Stimulated activated CD8-positive, alpha-beta memory T cell treated with anti-CD3 and anti-CD28 coated beads, Interleukin-7, amount 100 ng/mL, for 1 hour (primary cell): ENCODE measurements at places on chromosomes 5 and 9.

DNA sequence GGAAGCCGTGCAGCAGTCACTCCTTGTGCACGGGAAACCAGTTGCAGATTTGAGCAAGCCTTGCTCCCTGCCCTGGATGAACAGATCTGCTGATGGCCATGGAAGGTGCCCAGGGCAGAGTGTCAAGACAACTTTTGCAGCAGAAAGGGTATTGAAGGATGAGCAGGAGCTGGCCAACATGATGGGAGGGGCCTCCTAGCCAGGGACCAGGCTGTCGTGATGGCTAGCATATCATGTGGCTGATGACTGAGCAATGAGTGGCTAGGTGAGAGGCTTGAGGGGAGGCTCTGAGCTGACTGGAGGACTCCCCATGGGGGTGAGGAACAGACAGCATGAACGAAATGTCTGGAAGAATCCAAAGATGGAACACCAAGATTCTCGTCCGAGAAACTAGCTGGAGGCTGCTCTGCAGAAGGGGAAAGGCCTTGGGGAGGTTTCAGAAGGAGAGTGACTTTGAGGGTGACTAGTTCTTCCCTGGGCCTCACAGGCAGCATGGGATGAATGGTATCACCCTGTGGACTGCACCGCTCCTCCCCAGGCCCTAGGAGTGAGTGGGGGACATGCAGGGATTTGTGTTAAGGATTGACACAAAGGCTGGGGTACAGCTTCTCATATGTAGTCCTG, 18.5 kb downstream of the PPARGC1B start:
- DNase-seq = no peak

DNA sequence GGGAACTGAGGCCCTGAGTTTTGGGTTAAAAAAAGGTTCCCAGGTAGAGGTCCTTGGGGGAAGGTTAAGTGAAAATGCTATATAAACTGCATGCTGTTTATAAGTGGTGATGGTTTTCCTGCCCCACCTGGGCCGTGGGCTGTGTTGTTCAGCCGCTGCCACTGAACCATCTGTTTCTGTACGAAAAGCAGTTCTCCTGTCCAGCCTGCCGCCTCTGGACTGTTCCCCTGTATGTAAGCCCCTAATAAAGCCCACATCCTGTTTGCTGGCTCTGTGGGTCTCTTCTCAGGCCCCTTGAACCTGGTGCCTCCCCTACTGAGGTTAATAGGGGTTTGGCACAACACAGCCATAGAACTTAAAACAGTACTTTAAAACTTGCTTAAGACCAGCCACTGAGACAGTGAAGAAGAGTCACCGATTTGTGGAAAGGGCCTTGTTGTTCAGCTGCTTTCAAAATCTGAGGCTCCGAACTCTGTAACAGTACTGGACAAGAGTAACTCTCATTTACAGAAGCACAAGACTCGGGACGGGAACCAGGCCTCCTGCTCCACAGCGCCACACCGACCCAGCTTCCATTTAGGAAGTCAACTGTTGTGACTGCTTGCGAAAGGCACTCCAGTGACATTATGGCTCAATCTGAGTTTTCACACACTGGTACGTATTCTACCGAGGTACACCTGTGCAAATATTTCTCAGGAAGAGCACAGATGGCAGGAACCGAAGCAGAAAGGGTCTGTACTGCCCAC, 192.5 kb downstream of the CDK5RAP2 start:
- DNase-seq = no peak

DNA sequence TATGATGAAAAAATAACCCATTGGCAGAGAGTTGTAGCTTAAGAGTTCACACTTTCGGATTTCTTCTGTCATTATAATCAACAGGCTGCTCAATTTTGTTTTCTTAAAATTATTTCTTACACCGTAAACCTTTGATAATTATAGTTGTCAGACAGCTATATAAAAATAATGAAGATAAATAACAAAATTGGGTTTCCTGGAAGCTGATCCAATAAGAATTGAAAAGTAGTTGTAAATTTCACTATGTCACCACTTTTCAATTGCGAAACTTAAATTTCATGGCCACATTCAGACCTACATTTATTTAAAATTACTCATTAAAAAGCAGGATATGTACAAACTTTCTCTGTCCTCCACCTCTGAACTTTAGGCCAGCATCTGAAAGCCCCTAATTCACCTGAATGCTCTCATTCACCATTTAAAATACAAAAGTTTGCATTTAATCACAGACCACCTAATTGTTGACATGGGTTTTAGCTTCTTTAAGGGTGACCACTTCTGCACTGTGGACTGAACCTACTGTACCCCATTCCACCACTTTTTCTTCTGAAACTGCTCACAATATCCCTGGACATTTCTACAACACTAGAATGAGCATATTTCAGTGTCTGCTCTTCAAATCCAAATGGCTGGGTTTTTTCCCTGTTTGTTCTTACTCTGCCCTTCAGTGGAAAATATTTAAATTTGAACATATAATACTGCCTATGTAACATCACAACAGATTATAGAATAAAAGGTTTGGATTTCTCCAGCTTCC, 680 bp downstream of the SELENOP start:
- DNase-seq = no peak

GRCh38 chr9:33524306-33524947, 376 bp downstream of the ANKRD18B start:
- no peak for DNase-seq

GRCh38 chr5:91477408-91477807, 94.3 kb upstream of the ARRDC3 start:
- no peak for DNase-seq

DNA sequence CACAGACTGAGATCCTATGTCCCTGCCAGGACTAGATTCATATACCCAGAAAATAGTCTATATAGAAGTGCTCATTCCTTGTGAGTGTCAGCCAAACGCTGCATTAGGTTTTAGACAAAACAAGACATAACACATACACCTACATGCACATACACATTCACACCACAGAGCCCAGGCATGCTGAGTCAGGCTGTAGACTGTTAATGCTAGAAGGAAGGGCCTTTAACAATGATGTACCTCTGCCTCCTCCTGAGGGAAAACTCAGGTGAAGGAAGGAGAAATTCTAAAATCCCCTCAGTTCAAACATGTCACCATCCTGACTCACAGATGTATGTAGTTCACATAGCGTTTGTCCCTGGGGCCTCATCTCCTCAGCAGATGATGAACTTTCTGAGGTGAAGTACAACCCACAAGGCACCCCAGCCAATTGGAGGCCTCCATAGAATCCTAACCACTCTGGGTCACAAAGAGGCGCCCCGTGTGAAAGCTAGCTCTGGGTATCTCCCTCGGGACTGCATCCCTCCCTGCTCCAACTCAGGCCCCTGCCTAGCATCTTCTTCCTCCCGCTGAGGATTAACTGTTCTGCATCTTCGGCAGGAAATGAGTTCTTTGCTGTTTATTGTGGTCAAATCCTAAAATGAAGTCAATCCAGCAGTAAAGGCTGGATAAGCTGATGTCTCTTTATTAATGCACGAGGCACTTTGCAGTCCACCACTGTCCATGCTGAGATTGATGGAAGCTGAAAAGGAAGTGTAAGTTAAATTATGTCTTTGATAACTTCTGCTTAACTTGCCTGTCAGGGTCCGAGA, 40.8 kb upstream of the FSTL4 start:
- DNase-seq = no peak

DNA sequence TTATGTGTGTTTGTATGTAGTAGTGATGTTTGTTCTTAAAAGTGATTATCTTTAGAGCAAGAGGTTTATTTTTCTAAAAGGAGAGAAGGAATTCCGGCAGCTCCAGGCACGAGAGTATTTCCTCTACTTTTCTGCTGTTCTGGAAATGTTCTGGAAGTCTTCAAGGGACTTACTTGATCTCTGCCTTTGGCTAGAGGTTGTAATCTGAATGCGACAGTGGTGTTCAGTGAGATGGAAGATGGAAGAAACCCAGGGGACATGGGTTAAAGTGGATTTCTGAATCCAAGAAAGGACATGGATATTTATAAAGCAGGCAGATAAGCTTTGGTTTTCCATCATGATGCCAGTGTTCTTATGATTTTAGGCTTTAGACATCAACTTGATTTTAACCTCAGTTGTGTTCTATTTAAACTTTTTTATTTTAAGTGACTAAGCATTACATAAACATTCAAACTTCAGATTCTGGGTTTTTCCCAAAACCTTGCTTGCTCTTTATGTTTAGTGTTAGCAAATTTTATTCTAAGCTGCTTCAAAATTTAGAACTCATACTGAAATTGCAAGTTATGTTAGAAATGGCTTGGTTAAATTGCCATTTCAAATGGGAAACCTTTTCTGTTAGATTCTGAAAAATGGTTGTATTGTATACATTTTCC, 3.6 kb downstream of the GPR21 start:
- no peak for DNase-seq

DNA sequence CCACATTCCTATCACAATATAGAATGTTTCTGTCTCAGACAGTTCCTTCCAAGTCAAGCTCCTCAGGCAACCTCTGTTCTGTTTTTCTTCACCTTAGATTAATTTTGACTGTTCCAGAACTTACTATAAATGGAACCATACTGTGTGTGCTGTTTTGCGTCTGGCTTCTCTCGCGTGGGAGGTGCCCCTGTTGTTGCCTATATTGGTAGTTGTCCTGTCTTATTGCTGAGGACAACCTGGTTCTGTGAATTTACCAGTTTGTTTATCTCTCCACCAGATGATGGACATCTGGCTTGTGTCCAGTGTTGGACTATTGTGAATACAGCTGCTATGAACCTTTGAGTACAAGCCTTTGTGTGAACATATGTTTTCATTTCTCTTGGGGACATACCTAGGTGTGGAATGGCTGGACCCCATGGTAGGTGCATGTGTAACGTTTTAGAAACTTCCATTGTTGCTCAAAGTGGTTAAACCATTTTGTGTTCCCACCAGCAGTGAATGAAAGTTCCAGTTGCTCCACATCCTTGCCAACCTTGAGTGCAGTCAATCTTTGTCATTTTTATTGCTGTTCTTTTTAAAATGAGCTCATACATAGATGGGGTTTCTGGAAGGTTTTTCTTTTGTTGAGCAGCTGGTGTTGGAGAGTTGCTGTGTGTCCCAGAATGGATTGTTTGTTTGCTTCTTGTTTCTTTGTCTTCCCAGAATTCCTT, 18.1 kb downstream of the HMCN2 start:
- DNase-seq = no peak

GRCh38 chr5:55234121-55234700, 803 bp upstream of the CCNO start:
- no peak for DNase-seq

DNA sequence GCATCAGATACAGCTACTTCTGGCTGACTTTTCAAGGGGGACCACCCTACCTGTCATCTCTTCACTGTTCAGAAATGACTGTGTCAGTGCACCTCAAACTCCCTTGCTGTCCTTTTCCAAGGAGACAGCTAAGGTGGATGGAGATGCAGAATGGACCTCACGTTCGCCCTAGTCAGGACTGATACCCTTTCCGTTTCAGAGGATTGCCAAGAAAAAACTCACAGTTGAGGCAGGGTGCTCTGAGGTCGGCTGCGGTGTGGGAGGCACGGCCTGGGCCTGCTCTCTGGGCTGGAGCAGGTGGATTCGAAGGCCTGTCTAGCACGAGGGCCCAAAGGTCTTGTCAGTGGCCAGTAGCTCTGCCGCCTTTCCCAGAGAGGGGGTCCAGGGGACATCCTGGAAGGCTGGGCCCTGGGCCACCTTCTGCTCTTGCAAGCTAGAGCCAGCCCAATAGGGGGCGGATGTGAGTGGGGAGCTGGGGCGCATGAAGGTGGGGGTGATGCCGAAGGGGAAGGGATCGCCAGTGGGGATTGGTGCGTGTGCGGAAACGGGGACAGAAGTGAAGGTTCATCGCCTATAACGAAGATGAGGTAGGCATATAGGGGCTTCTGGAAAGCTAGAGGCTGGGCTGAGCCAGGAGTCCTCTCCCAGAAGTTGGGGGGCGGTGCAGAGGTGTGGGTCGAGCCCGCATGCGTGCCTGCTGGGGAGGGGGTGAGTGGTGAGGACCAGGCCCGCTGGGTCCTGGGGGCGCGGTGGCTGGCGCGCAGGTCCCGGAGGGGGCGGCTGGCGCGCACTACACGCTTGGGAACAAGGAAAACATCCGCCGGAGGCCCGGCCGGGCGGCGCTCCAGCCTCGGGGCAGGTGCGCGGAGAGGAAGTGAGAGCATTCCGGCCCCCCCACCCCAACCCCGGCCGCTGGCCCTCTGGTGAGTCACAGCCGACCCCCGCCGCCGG, 2.5 kb upstream of the MSMP start:
- DNase-seq = peak; percentile 41

GRCh38 chr5:109143031-109143430, 266.7 kb downstream of the PJA2 start:
- DNase-seq = no peak

- DNase-seq = no peak
Observed at GRCh38 chr9:71681104-71681707, 87.1 kb downstream of the CEMIP2 start.

GRCh38 chr5:109374625-109375024, 35.1 kb downstream of the PJA2 start:
- no peak for DNase-seq

GRCh38 chr5:166505544-166505943, 1785.9 kb upstream of the WWC1 start:
- no peak for DNase-seq
